ENCODE measurements at places on chromosomes 7 and 10.

- no peak for DNase-seq
Observed at GRCh38 chr7:101233907-101234547, 3.6 kb downstream of the CLDN15 start.

GRCh38 chr10:48900371-48900801, 39.3 kb downstream of the LRRC18 start:
- DNase-seq, result no peak

GRCh38 chr7:46492466-46492865, 571.4 kb upstream of the IGFBP3 start:
- no peak for DNase-seq

GRCh38 chr7:141674702-141675101, 27.3 kb downstream of the DENND11 start:
- DNase-seq, result no peak

DNA sequence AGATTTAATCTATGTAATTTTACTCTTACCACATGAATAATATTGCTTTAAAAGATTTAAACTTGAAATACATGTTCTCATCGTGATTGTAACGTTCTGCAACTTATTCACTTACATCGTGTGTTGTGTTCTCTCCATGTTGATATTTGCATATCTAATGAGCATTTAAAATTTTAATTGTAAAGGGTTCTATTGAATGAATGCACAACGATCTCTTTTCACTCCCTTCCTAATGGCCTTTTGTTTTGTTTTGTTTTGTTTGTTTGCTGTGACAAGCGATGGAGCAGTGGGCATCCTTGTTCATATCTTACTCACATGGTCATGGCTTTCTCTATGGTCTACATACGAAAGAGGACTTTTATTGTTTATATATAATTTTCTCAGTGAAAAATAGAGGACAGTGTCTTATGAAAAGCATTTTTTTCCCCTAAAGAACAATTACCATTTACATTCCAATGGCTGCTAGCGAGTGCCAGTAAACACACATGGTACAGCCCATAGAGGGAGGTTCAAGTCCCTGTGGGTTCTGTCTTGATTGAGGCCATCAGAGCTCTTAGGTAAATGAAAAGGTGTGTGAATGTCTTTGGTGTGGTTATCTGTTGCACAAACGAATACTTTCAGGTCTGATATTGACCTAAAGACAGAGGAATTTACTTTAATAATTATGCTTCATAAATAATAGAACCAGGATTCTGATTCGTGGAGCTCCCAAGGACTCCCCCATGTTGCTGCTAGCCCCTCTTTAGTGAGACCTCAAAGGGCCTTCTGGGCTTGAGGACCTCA, 32.4 kb downstream of the BTBD16 start:
- no peak for DNase-seq

DNA sequence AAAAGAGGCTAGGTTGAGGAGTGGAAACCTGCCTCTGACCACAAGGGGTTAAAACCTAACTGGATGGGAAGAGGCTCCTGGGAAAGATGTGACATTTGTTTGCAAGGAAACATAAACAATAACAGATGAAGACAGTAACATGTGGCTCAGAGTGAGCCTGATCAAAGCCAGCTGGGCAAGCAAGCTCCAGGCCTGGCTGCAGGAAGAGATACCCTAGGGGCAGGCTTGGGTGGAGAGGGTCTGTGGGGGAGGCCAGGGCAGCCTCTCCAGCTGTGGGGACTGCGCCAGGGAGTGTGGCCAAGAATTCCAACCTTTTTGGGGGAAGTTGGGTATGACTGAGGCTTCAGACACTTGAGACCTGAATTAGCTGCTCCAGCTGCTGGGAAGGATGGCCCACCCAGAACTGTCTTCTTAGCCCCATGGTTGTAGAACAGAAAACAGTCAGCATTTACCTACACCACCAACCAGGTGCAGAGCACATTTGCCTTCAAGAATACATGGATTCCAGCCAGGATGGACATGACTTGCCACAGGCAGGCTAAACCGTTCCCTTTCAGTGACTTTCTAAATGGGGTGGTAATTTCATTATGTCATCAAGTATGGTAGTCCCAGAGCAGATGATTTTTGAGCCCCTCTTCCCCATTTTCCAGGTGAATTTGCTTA, 10.4 kb upstream of the FAM170B start:
- DNase-seq, result no peak

- no peak for DNase-seq
Observed at GRCh38 chr7:139993169-139993568, 69.6 kb downstream of the PARP12 start.

DNA sequence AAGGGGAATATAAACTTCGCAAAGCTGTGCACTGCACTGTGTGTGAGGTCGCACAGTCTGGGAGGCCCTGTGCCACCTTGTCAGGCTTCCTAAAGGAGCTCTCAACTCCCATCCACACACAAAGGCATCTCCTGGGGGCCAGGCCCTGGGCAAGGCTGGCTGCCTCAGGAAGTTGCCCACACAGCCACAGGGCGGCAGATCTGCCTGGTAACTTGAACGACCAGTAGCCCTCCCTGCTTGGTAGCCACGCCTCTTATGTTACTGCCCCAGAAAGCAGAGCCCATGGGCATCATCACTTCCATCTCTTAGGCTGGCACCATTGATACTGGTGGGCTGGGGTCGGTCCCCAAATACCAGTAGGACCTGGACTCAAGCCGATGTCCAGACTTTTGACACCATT, 82.8 kb downstream of the HECW1 start:
- DNase-seq, result no peak

GRCh38 chr7:39493934-39494333, 72.3 kb upstream of the YAE1 start:
- DNase-seq, result no peak

DNA sequence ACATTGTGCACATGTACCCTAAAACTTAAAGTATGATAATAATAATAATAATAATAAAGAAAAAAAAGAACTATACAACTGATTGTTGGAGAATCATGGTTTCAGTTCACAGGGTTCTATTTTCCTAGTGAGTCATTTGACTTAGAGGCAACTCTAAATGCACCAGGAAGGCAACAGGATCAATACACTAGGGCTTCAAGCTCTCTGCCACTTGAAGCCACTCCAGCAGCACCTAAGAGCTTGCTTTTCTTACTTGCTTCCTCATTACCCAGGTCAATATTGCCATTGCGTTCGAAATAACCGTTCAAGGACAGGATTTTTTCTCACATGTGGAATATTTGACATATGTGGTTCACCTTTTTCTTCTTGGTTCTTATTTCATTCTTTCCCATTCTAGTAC, 189.7 kb downstream of the GRM3 start:
- no peak for DNase-seq

- no peak for DNase-seq
Observed at GRCh38 chr7:114759347-114760062, 162.4 kb upstream of the MDFIC start.

GRCh38 chr7:147982307-147982706, 608.3 kb upstream of the C7orf33 start:
- no peak for DNase-seq

DNA sequence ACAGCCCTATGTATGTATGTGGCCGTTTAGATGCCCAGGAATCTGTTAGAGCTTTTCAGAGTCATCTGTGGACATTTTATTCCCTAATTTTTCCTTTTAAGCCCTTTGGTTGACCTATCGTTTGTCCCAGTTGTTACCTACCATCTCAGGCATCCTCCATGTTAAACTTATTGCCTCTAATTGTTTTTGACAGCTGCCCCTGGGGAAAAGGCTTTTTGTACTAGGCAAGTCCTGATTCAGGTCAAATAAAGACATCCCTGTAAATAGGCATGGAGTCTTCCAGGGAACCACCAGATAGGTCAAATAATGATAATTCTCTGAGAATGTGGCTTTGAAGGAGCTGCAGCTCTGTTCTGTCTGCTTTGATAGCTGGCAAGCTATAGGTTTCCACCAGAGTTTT, 87.7 kb upstream of the CYP26C1 start:
- DNase-seq, result no peak

DNA sequence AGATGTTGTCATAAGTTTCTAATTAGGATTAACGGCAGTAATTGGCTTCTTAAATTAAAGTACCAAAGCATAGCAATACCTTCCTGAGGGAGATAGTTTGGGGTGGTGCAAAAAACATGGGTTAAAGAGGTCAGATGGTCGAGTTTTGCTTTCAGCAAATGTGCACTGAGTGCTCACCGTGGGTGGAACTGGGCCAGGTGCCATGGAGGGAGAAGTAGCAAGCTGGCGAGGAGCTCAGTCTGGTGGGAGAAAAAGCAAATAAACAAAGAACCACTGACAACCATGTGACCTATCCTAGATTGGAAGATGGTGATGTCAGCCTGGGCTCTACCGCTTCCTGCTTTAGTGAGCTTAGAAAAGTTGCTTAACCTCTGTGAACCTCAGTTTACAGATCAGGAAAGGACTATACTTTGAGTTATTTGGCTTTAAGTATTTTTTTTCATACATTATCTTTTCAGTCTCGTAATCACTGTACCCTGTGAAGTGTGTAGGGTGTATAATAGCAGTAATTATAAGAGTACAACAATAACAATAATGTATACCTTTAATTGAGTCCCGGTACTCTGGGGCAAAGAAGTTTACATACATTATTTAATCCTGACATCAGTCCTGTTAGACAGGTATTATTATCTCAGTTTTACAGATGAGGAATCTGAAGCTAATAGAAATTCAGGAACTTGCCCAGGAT, 69.0 kb upstream of the PDCD4 start:
- peak; percentile 75 for DNase-seq

DNA sequence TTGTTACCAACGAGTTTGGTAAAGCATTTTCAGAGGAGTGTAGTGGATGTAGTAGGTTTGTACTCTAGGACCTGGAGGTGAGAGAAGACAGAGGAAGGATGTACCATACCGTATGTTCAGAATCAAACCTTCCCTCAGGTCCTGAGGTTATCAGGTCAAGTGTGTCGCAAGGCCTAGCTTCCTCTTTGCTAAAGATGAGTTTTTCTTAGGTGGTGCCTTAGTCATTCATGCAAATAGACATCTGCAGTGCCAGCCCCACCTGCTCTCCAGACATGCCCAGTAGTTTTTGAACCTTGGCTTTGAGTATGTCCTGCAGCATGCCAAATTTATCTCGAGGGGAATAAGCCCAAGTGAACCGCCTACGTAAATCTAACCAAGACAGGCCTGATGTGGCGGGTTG, 71.3 kb downstream of the HDAC9 start:
- peak; percentile 47 for DNase-seq

DNA sequence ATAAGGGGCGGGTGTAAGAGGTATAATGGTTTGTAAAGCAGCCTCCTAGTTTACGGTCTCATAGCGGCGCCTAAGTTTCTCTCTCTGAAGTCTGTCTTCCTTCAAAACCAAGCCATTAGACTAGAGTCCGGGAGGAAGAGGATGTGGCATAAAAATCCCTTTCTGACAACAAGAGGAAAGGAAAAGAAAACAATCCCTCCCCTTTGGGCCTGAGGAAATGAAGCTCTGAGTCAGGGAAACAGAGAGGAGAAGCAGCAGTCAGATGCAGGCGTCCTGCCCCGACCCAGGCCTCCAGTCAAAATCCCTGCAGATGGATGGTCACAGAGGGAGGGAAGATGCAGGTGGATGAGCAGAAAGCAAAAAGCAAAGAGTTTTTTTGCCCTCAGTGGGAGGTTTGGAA, 23.7 kb downstream of the PARP12 start:
- no peak for DNase-seq

DNA sequence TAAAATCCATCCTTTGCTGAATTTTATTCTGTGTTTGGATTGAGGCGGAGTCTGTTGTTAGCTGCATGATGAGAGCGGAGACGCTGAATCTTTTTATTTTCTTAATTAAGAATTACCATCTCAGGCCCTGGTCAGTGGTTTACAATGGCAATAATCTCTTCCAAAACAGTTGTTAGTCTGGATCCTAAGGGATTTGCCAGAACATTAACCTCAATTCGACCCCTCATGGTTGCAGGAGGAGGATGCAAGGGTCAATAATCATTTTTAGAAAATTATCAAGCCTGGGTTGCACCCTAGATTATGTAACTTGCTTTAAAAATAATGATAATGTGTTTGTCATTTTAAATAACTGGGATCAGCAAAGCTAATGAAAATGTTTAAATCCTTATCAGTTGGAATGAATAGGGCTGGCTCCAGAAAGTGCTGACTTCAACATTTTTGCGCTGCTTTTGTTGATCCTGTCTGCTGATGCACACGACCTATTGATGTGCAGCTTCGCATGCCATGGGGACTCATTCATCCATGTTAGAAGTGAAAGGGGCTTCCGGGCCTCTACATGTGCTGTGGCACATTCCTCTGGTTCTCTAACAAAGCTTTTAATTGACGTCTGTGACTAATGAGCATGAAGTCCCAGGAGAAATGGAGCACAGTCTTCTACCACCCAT, 80.7 kb upstream of the KIAA1217 start:
- DNase-seq, result no peak

- DNase-seq, result no peak
Observed at GRCh38 chr10:103089493-103089892, 103.6 kb downstream of the NT5C2 start.

- no peak for DNase-seq
Observed at GRCh38 chr7:112272921-112273561, 66.5 kb downstream of the ZNF277 start.
